ENCODE measurements at places on chromosomes 11 and 22.

GRCh38 chr11:35218956-35219355 is 80.0 kb downstream of the CD44 start:
- no peaks in the 10 kb centered on the region for H3K36me3 ChIP-seq
- DNase-seq, result no peak
- no peak overlapping the region for H3K4me3 ChIP-seq
- no peaks in the 10 kb centered on the region for H3K27me3 ChIP-seq
- H3K27ac ChIP-seq, result no peak overlapping the region
- peaks cover 4% of the 10 kb centered on the region for H3K4me1 ChIP-seq

DNA sequence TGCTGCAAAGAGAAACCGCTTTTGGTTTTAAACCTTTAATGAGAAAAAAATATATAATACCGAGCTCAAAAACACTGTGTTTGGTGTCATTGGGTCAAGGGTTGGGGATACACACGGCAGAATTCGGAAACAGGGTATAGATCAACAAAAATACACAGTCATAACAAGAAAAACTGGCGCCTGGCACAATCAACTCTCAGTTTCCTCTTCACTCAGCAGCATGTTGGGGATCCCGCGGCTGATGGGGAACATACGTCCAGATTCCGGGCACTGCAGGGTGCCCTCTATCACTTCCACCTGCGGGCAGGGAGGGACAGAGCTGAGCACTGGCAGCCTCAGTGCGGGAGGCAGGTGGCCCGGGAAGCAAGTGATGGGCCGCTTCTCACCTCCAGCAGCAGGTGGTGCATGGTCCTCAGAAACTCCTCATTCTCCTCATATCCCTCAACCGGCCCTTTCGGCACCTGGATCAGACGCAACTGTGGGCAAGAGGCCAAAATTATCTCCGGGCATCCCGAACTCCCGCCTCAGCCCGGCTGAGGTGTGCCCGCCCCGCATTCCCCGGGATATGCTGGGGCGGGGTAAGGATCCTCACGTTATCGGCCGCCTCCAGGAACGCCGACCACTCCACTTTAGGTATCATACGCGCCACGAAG is 561 bp downstream of the TRMT112 start:
- H3K4me1 ChIP-seq, result peaks cover 25% of the 10 kb centered on the region
- H3K4me3 ChIP-seq, result peak overlapping the region; percentile 59
- peak; percentile 73 for DNase-seq
- no peaks in the 10 kb centered on the region for H3K36me3 ChIP-seq
- no peaks in the 10 kb centered on the region for H3K27me3 ChIP-seq

DNA sequence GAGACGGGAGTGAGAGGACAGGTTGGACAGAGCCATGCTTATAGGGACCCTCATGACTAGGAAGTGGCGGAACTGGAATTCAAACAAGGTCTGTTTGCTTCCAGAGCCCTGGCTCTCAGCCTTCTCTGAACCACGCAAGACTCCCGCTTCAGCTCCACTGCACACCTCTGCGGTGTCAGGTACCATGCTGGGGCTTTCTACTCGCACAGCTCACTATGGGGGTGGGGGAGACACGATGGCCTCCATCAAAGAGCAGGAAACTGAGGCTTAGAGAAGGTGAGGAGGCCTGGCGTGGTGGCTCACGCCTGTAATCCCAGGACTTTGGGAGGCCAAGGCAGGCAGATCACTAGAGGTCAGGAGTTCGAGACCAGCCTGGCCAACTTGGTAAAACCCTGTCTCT is 14.2 kb downstream of the SUN2 start:
- H3K36me3 ChIP-seq, result no peaks in the 10 kb centered on the region
- H3K4me3 ChIP-seq, result no peak overlapping the region
- no peak for DNase-seq
- no peaks in the 10 kb centered on the region for H3K27me3 ChIP-seq
- no peak overlapping the region for H3K27ac ChIP-seq
- no peaks in the 10 kb centered on the region for H3K4me1 ChIP-seq

- no peak overlapping the region for H3K4me3 ChIP-seq
- DNase-seq, result no peak
- no peaks in the 10 kb centered on the region for H3K36me3 ChIP-seq
These were observed 21.5 kb upstream of the PARVG start for GRCh38 chr22:44159221-44159620.

DNA sequence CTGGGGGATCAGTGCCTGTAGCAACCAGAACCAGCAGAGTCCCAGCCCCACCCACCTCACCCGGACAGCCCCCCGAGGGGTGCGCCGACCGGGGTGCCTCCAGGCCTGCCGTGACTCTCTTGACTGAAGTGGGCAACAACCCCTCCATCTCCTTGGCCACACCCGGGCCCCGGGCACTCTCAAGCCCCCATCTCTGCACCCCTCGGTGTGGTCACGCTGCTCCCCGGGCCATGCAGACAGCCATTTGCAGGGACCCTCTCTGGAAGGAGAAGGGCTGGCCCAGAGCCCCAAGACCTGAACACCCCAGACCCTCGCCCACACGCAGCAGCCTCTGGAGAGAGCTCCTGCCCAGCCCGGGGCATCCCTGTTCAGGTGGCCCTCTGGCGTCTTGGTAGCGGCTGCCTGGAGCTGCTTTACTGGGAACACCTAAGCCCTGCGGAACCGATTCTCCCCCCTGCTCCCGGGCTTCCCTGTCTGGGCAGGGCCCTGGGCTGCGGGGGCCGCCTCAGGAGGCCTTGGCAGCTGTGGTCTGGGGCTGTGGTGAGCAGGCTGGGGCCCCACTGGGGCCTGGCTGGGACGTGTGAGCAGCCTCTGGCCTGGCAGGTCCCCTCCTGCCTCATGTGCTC is 84.9 kb downstream of the WNT7B start:
- H3K36me3 ChIP-seq, result no peaks in the 10 kb centered on the region
- peaks cover 9% of the 10 kb centered on the region for H3K4me1 ChIP-seq
- H3K4me3 ChIP-seq, result no peak overlapping the region
- no peak overlapping the region for H3K27ac ChIP-seq
- no peaks in the 10 kb centered on the region for H3K27me3 ChIP-seq

DNA sequence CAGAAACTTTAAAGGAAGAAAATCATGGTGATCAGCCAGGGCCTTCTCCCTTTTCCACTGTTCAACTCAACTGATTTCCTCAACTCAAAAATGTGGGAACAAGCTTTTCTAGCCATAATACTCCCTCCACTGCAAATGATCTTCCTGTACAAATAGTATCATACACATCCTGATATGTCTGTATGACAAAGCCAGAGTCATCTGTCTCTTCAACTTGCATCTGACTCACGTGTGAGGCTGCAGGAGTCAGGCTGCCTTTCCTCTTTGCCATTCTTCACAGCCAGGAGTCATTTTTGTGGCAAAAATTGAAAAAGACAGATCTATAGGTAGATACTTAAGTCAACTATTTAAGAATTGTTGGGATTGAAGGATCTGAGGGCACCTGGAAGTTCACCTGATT is 13.3 kb downstream of the PATZ1 start:
- no peaks in the 10 kb centered on the region for H3K36me3 ChIP-seq
- H3K4me1 ChIP-seq, result no peaks in the 10 kb centered on the region
- DNase-seq, result no peak
- no peaks in the 10 kb centered on the region for H3K27me3 ChIP-seq

DNA sequence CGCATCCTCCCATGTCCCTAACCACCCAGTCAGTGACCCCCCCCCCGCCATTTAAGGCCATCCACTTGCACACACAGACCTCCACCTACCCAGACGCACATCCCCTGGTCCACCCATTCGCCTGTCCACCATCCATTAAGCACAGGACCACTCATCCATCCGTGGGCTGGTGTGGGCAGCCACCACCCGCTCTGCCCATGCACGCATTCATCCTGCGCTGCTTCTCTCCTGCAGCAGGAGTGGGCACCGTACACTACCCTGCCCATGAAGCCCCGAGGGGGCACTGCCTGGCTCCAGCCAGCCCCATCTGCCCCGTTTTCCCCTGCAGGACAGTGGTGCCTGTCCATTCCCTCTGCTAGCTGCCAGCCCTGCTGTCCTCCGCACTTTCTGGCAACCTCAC is 3.9 kb upstream of the SLC16A8 start:
- H3K4me3 ChIP-seq, result no peak overlapping the region
- H3K27ac ChIP-seq, result no peak overlapping the region
- no peaks in the 10 kb centered on the region for H3K36me3 ChIP-seq
- no peaks in the 10 kb centered on the region for H3K4me1 ChIP-seq

DNA sequence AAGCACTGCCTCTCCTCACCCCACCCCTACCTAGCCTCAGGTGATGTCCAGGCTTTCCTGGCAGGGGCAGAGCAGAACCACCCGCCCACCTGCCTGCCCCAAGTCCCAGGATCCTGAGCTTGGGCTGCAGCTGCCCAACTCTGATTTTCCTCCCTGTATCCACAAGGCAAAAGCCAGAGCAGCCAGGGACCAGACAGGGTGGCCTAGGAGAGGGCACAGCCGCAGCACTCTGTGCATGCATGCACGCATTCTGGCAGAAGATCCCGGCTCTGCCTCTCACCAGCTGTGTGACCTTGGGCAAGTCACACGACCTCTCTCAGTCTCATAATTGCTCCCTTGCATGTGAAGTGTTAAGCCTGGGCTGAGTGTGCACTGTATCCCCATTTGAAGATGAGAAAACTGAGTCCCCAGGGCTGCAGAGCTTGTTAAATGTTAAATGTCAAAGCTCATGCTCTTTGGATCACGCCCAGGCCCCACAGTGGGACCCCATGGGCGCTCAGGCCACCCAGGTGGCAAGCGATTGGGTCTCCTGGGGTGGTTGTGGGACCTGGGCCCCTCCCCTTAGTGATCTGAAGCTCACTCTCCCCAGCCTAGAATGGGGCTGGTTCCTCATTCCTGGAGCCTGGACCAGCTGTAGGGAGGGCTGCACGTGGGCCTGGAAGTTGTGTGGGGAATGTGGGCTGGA is 2.8 kb upstream of the CARNS1 start:
- H3K4me3 ChIP-seq, result no peak overlapping the region
- DNase-seq, result no peak
- H3K27me3 ChIP-seq, result no peaks in the 10 kb centered on the region
- H3K4me1 ChIP-seq, result peaks cover 6% of the 10 kb centered on the region
- no peaks in the 10 kb centered on the region for H3K36me3 ChIP-seq
- no peak overlapping the region for H3K27ac ChIP-seq

DNA sequence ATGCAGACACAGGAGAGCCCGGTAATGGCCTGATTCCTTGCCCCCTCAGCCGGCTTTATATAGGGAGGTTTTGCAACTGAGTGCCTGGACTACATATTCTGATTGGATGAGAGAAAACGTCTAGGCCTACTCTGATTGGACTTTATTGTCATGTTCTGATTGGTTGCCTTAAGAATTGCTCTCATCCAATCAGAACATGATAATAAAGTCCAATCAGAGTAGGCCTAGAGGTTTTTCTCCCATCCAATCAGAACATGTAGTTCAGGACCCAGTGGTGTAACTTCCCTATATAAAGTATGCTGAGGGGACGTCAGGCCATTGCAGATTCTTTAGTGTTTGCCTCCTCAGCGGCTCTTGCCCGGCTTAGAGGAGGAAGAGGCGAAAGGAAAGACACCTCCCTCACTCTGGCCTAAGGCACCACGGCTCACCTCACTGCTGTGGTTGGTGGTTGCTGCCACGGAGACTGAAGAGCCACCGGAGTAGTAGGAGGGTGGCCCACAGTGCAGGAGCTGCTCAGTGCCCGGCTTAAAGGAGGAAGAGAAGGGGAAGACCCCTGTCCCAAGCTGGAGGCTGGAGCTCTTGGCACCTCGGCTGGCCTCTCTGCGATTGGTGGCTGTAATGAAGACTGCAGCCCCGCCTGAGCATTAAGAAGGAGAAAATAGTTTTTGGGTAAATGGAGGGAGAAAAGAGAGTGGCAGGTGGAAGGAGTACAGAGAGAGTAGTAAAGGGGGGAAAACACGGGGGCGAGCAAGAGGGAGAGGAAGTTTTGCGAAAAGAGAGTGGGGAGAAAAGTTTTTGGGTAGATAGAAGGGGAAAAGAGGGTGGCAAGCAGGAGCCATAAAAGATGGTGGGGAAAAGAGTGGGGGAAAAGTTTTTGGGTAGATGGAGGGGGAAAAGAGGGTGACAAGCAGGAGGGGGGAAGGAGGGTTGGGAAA is 116.7 kb upstream of the SERPIND1 start:
- H3K4me1 ChIP-seq, result no peaks in the 10 kb centered on the region
- no peak for DNase-seq
- H3K4me3 ChIP-seq, result no peak overlapping the region
- peaks cover 10% of the 10 kb centered on the region for H3K27me3 ChIP-seq
- no peak overlapping the region for H3K27ac ChIP-seq

DNA sequence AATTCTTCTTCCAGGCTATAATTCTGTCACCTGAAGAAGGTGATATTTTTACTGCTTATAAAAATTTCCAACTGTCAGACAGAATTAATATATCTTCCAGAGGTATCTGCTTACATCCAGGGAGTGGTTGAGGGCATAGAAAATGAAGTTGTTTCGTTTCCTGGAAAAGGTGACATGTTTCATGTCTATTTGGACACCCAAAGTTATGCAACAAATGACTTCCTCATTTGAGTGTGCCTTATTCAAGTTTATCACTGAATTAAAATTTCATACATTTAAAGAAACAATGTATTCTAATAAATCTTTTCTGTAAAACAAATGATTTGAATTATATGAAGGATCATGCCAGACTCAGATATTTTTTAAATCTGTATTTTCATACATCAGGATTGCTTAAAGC is 8.5 kb upstream of the GRAMD1B start:
- peaks cover 9% of the 10 kb centered on the region for H3K4me1 ChIP-seq
- H3K27ac ChIP-seq, result peak overlapping the region; percentile 74

DNA sequence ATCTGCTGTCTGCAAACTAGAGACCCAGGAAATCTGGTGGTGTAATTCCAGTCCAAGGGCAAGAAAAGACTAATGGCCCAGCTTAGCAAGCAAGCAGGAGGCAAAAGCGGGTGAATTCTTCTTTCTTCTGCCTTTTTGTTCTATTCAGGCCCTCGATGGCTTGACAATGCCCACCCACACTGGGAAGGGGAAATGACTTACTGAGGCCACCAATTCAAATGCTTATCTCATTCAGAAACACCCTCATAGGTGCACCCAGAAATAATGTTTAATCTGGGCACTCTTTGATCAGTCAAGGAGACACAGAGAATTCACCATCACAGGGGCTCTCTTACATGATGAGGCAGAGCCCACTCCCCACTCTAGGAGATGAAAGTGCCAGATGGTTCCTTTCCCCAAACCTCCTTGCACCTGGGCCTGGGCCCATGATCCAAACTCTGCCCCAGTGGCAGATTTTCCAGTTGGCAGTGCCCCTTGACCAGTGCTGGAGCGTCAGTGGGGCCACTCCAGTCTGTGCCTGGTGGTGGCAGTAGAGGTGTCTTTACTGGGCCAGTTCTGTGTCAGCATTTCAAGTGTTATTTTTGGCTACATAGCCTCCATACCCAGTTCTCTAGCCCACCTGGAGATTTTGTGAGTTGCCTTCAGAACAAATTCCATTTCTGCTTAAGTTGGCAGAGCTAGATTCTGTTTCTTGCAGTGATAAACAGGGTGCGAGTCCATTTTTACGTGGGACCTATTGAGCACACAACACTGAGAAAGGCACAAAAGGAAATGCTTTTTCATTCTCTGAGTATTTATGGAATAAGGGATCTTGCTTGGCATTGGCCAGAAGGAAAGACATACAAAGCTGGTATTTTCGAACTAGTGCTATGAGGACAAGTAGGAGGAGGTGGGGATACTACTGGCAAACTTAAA is 7.5 kb downstream of the ELMOD1 start:
- no peak overlapping the region for H3K4me3 ChIP-seq
- no peaks in the 10 kb centered on the region for H3K4me1 ChIP-seq
- H3K27me3 ChIP-seq, result peaks cover 37% of the 10 kb centered on the region

- no peak overlapping the region for H3K4me3 ChIP-seq
- no peak overlapping the region for H3K27ac ChIP-seq
These were observed 452.0 kb upstream of the CCDC179 start for GRCh38 chr11:23311986-23312940.

GRCh38 chr11:61272731-61273130 is 22.4 kb downstream of the VWCE start:
- no peaks in the 10 kb centered on the region for H3K4me1 ChIP-seq
- H3K27ac ChIP-seq, result no peak overlapping the region
- no peaks in the 10 kb centered on the region for H3K27me3 ChIP-seq
- no peaks in the 10 kb centered on the region for H3K36me3 ChIP-seq
- H3K4me3 ChIP-seq, result no peak overlapping the region
- no peak for DNase-seq
